Esophagus mucosa (tissue), 1 donor: ENCODE measurements at places on chromosomes 3 and 15.

DNA sequence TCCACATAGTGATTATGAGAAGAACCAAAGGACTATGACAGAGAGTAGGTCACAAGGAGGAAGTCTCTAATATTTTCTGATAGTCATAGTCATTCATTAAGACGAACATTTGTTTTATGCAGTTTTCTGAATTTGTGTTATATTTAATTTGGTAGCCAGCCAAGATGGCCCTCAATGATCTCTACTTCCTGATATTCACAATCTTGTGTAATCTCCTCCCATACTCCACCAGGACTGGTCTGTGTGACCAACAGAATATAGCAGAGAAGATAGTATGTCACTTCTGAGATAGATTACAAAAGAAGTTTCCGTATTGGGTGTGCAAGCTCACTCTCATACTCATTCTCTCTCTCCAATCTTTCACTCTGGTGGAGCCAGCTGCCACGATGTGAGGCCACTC lies 30.8 kb downstream of the HLTF start:
- ATAC-seq: no peak

GRCh38 chr3:128263118-128263517 lies 109.8 kb downstream of the EEFSEC start:
- no peak for ATAC-seq

GRCh38 chr3:182393830-182394367 lies 399.4 kb upstream of the ATP11B start:
- ATAC-seq: no peak

DNA sequence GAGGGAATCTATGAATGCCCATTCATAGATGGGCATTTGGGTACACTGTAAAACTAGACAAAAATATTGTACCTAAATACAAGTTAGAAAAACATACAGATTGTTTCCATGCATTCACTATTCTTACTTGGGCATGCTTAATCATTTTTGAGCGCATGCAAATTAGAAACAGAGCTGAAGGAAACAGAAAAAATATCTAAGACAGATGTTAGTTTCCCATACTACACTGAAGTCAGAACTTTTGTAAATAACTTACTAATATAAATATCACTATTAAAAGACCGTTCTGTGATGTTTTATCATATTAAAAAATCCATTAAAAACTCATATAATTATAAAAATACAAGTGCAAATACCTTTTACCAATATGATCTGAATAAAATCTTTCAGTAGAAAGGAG lies 58.7 kb downstream of the GOLIM4 start:
- no peak for ATAC-seq

GRCh38 chr3:126752303-126753190 lies 48.5 kb downstream of the CHCHD6 start:
- ATAC-seq: peak; percentile 76

DNA sequence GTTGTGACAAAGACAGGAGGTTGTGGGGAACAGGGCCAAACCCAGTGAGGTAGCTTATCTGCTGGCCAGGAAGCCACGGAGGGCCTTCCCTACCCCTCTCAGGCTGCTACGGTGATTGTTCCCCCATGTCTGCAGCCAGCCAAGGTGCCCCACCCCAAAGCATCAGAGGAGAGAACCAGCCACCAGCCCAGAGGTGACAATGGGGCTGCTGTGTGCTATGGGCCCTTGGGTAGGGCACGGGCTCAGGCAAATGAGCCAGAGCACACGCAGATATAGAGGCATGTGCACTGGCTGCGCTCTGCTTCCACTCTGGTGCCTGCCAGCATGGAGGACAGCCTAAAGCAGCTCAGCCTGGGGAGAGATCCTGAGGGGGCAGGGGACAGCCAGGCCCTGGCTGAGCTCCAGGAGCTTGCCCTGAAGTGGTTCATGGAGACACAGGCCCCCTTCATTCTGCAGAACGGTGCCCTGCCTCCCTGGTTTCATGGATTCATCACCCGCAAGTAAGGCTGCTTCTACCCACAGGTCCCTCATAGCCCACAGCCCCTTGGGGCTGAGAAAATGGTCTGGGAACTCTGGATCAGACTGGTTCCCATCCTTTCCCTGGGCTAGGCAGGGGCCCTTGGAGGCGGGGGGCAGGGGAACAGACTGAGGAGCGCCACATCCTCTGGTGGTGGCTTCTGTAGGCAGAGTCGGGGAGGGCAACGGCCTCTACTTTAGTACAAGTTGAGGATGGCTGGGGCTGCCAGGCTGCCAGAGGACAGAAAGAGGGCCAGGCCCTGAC lies at the start of gene SH2D7:
TSS of gene SH2D7 (plus strand) at position 301 of the 781 bp plus-strand sequence. CDS start at position 325, 24 bp downstream.
- no peak for ATAC-seq

DNA sequence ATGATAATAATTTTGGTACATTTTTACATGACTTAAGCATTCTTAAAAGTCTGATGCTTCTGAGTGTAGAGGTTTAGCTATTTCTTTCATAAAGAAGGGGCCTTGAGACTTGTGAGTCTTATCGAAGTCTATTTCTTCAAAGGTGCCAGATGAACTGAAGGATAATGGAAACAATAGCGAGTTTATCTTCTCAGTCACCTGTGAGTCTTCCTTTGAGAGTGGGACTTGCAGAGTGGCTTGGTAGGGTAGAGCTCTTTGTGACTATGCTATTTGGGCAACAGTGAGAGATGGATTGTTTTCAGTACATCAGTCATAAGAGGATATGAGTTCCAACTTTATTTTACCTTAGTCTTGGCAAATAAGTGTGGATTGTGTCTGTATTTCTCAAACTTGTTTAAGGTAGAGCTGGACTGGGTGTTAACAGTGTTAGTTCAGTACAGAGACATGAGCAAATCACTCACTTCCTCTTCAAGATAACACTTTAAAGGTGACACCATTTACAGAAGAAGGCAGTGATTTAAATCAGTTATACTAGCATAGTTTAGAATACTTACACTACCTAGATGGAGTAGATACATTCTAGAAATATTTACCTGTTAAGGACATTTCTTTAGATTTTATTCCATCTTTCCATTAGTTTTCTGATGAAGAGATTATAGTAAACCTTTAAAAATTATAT lies 3.2 kb downstream of the AKAP13 start:
- ATAC-seq: no peak

- ATAC-seq: peak; percentile 83
Measured at GRCh38 chr3:146464005-146464595, 5.3 kb downstream of the PLSCR2 start.

GRCh38 chr3:180646187-180646790 lies 33.0 kb downstream of the CCDC39 start:
- no peak for ATAC-seq

- ATAC-seq: no peak
Measured at GRCh38 chr3:45865563-45865962, 20.8 kb upstream of the CCR9 start.

DNA sequence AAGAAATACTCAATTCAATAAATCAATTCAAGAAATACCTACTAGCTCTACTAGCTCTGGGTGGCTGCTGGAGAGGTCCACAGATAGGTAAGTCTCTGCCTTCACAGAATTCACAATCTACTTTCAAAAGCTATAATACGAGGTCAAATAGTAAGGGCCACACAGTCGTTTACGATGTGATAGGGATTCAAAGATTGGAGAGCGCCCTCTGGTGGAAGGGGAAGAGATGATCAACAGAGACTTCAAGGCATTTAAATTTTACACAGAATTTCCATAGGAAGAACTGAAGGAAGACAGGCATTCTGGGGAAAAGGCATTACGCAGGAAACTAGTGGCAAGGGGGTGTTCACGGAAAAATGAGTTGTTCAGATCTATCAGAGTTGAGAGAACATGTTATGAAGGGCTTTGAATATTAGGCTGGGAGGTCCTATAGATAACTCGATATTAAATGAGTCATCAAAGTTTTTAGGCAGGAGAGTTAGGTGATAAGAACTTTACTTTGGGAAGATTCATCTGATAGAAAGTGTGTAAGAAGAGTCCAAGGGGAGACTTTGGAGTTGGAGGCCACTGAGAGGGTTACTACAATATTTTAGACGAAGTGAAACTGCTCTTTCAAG lies 128.8 kb downstream of the FRMD5 start:
- ATAC-seq: peak; percentile 62

DNA sequence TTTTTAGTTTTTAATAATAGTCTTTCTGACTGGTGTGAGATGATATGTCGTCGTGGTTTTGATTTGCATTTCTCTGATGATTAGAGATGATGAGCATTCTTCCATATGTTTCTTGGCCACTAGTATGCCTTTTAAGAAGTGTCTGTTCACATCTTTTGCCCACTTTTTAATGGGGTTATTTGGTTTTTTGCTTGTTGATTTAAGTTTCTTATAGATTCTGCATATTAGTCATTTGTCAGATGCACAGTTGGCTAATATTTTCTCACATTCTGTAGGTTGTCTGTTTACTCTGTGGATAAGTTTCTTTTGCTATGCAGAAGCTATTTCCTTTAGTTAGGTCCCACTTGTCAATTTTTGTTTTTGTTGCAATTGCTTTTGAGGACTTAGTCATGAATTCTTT lies 185.4 kb downstream of the SUCNR1 start:
- ATAC-seq: no peak

DNA sequence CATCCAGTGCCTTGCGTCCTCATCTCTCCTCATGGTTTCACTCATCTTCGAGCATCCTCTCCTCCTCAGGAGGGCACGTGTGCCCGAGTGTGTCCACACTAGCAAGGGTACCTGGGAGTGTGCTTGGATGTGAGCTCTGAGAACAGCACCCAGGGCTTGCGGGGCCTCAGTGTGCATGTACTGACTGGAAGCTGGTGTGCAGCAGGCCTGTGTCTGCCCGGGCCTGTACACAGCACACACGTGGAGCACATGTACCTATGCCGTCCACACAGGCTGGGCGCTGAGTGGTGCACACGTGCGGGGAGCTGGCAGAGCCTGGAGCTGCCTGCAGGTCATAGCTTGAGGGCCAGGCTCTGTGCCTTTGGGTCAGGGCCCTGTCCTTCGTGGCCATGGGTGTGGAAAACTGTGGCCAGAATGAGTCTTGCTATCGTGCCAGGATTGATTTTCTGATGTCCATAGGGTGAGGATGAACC lies 34.9 kb downstream of the TSPAN3 start:
- ATAC-seq: peak; percentile 65

DNA sequence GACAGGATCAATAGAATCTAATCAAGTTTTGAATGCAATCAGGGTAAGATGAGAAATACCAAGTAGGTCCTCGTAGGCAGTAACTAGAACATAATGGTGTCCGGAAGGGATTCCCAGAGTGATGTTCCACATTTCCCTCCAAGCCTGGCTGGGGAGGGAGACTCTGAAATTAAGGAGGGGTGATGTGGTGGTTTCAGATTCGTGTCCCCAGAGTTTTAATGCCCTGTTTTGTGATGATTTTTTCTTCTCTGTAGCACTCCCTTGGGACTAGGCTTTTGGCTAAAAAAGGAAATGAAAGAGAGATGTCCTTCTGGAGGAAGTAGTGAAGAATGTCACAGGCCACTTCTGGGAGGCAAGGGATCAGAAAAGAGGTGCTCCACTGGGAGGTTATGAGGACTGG lies 108.3 kb upstream of the CACNA2D3 start:
- ATAC-seq: no peak

GRCh38 chr15:69787791-69788190 lies 309.9 kb downstream of the TLE3 start:
- no peak for ATAC-seq

DNA sequence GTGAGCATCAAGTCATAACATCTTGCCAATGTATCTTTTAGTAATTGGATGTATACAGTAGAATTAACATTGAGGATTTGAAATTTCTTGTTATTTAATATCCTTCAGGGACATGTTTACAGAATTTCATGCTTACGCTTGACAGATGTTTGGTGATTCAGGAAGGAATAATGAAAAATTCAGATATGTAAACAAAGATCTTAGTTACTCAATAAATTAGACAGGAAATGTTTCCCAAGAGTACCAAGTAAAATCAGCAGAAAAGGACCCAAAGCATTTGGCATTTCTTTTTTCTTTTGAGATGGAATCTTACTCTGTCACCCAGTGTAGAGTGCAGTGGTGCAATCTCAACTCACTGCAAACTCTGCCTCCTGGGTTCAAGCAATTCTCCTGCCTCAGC lies 4.7 kb upstream of the COL6A5 start:
- ATAC-seq: no peak

- peak; percentile 93 for ATAC-seq
Measured at GRCh38 chr3:10983219-10983916, 9.2 kb upstream of the SLC6A1 start.

DNA sequence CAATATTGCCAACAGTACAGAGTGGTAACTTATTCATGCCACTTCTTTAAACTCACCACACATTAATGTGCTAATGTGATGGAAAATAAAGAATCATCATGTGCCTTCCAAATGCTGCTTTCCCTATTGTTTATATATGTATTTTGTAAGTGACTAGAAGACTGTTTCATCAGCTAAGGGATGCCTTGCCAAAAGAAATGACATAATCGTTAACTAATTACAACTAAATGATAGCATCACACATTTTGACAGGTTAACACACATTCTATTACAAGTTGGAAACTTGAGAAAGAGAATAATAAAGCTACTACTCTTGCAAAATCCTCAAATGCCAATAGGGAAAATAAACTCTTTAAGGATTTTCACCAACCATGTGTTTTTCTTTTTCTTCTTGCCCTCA lies 329.9 kb upstream of the AGTR1 start:
- no peak for ATAC-seq

- ATAC-seq: no peak
Measured at GRCh38 chr3:118941236-118941635, 93.4 kb downstream of the IGSF11 start.

DNA sequence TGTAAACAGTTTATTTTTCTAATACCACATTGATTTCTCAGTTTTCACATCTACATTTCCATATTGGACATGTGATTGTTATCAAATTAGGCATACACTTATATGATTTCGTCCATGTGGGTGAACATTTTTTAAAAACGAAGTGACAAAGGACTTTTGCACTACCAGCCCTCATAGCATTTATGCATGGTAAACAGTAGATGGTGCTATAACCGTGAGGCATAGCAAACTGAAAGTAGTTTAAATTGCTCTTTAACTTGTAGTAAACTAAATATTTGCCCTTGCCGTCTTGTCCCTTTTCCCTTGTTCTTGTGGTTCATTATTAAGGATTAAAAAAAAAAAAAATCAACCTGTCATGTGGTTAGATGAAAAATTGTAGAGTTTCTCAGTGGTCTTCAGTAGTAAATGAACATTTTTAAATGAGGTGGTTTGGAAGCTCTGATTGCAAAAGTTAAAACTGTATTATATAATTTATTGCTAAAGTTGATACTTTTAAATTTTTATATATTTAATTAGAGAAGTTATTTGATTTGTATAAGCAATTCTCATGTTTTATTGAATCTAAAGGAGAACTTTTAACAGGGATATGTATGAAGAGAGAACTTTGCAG lies 24.0 kb downstream of the STX19 start:
- ATAC-seq: peak; percentile 67

DNA sequence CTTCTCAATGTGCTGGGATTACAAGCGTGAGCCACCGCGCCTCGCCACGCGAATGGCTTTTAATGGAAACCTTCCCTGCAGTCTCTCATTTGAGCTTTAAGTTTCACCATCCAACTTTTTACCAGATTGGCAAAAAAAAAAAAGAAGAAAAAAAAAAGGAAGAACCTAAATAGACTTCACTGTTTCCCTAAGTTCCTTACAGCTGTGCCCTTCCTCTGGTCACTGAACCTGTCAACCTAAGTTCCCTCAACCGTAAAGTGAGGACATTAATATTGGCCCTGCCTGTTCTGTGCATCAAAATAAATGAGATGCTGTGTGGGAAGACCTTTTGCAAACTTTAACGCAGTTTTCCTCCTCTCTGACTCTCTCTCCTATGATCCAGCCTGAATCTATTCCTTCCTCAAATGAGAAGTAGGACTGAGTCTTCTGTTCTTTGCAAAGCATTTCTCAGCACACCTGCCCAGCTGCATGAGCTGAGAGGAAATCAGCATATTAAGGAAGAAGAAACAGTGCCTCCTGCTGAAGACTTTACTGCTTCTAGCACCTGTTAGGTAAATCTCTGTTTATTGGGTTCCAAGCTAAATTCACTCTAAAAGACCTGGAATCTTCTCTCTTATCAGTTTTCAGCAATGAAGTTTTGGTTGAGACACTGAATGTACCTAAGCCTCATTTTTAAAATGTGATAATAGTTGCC lies 99.6 kb upstream of the ETV5 start:
- no peak for ATAC-seq
